ENCODE measurements at places on chromosomes 5 and 9.

DNA sequence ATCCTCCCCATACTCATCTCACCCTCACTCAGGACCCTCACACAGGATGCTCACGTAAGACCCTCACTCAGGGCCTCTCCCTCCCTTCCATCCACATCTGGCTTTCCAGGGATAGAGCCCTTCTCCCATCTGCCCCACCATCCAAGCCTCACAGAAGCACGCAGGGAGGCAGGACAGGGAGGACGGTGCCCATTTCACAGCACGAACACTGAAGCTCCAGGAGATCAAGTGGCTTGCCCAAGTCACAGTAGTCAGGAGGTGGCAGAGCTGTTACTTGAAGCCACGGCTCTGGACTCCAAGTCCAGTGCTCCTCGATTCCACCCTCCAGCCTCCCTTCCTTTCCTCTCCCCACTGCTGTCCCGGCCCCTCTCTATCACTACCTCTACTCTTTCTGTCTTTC, 21.7 kb downstream of the DNM1 start:
- no peak for DNase-seq

DNA sequence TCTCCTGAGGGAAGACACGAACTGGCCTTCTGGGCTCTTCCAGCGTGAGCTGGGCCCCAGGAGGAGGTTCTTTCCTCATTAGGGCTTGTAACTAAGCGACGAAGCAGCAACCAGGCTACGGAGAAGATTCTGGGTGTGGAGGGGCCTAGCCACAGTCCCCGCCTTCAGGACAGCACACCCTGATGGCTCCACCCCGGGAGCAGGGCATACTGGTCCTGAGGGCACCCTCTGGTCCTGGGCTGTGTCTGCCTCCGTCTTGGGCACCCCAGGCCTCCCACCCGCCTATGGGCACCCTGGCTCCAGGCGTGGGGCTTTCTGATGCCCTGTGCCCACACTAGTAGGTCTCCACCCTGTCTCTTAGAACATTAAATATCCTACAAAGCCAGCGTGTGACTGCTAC, 136.4 kb downstream of the OLFM1 start:
- DNase-seq: no peak

DNA sequence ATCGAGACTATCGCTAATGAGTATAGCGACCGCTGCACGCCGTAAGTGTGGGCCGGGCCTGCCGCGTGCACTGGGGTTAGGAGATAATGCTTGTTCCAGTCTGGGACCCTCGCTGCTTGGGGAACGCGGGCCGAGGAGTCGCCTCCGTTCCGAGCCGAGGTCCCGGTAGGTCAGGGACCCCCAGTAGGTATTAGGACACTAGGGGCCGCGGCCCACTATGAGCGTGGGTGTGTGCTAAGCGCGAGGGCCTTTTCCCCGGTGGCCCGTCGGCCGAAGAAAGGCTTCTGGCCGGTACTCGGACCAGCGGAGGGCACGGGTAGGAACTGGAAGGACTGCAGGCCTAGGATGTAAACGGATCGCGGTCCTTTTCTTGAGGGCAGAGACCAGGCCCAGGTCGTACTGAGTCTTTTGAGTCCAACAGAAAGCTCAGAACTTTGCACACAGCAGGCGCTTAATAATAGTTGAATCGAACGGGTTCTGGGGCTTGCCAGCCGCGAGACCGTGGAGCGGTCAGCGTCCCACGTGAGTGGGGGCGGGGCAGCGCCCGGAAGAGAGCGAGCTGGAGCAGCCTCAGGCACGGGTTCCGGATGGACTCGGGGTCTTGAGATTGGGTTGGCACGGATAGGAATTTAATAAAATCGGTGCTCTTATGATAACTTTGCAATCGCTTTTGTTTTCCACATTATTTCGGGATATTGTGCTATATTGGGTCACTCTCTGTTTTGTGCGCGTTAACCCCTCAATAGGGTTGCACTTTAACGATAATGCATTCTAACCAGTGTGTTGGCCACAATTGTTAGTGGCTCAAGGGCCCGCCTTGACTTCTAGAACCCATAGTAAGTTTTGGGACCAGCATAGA, 733 bp downstream of the HSPA4 start:
- no peak for DNase-seq

DNA sequence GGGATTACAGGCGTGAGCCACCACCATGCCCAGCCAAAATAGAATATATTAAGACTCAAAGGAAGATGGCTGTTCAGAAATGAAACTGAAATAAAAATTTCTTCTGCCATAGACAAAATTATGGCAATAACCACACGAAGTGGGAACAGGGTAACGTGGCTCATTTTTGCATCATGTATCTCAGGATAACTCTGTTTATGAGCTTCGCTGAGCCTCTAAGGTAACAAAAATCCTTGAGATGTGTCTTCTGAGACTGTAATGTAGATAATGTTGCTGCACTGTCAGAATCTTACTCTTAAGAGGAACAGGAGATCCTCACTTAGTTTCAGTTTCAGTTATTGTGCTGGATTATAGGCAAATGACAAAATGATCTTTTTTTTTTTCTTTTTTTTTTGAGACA, 153.8 kb downstream of the GOLPH3 start:
- no peak for DNase-seq

GRCh38 chr9:116250891-116251290, 97.3 kb downstream of the PAPPA start:
- DNase-seq: no peak

GRCh38 chr9:34633851-34634550, 3.6 kb downstream of the SIGMAR1 start:
- DNase-seq: no peak

DNA sequence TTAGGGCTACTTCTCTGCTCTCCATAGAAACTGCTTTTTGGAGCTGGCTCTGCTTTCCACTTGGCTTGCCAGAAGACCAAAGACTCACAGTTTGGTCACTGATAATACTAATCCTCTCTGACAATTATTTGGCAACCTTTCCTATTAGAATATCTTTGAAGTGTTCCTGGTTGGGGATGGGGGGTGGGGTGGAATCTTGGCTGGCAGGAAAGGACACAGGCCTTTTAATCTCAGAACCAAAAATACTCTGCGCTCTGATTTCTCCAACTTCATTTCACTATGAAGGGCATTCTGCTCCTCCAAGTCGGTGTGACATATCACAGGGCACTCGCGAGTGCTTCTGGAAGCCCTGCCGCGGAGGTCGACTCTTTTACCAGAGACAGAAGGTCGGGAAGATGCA, 1329.0 kb upstream of the WWC1 start:
- no peak for DNase-seq

DNA sequence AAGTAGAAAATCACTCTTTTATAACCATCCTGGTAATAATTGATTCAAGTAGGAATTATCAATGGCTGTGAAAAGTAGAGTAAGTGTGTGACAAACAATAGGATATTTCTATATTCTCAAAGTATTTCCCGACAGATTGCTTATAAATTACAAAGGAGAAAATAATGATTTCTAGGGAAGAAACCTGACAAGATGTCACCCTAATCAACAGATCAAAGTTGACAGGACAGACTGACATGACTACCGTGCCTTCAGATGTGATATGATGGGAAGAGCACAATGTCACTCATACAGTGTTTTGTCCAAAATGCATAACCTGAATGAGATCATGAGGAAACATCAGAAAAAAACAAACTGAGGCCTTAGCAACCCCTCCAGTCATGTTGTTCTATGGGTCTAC, 53.9 kb upstream of the TRIO start:
- DNase-seq: no peak

DNA sequence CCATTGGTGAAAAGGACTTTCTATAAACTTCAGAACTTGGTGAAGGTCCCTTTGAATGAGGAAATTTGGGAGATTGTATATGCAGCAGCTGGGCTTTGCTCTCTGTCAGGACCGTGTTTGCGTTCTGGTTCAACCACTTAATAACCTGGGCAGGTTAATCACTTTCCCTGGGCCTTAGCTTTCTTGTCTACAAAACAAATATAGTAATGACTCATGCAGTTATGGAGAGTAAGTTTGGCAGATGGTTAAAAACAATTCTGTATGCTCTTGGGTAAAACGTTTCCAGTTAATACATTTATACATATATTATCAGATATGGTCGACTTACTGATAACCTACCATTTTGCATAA, 197.0 kb downstream of the ARHGEF28 start:
- no peak for DNase-seq

DNA sequence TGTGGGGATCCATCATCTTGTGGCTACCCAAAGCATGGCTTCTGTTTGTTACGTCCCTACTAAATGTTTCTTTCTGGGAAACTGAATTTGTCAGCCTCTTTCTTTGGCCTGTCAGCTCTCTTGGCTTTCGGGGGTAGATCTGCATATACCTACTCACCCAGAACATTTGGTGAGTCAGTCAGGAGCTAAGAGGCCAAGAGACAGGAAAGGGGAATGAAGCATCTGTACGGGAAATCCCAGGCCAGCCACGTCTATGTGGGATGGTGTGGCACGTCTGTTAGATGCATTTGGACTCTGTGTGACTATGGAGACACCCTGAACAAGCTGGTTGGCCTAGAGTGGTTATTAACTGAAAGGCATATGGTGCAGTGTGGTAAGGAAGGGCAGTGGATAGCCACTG, 58.1 kb downstream of the CDO1 start:
- no peak for DNase-seq

DNA sequence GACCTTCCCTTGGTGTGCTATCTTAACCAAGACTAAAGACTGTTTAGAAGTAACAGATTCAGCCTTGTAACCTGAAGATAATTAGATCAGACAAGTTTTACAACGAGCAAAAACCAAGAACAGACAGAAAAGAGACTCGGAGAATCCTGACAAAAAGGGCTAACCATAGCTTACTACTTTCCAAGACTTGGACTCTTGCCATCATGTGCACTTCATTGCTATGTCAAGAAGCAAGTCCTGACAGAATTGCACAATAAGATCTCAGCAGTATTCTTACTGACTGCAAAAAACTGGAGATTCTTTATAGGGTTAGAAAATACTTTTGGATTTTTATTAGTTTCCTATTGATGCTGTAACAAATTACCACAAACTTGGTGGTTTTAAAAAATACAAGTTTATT, 1539.0 kb upstream of the NUDT12 start:
- no peak for DNase-seq

DNA sequence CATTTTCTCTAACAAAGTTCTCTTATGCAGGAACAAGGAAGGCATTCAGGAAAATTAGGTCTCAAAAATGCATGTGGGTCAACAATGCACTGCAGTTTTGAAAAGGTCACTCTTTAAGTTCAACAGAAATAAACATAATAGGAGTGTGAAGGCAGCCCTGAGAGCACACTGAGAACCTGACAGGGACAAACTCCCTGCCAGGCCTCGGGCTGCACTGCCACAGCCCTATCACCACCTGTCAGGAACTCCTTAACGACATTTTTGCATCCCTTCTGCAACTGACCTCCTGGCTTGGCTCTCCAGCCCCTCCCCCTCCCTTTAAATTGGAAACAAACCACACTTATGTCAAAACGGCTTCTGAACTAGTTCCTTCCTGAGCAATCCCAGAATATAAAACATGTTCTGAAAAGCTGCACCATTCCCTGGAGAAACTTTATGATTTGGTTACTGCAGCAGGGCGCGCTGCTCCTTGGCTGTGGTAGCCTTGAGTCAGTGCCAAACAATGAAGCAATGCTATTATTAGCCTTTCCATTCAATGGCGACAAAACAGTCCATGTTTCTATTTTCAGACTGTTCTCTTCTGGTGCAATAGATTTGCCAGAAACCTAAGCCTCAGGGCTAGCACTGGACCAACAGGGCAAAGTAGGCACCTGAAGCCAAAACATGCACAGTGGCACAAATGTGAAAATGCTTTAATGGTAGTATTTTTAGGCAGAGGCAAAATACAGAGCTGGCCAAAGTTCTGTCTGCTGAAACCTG, 160.1 kb upstream of the ZNF608 start:
- DNase-seq: no peak

GRCh38 chr9:130427326-130427725, 17.4 kb upstream of the ASS1 start:
- no peak for DNase-seq

GRCh38 chr9:101380295-101380694, 4.5 kb downstream of the BAAT start:
- no peak for DNase-seq

DNA sequence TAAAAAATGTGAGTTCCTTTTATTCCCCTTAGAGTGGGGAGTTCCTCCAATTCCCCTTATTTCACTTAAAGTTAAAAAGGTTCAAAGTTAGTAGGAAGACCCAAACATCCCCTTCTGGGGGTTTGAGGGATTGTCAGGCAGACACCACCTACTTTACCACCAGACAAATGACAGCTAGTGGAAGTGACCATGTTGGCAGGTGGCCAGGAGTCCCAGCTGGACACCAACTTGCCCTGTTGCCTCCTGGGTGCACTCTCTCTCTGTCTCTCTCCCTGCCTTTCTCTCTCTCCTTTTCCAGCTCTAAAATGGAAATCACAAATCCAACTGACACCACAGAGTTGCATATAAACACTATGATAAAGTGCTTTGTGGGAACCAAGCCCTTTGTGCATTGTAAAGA, 307.7 kb upstream of the TLE4 start:
- DNase-seq: no peak

- no peak for DNase-seq
These were observed 1.3 kb downstream of the ANXA1 start for GRCh38 chr9:73152953-73153352.

DNA sequence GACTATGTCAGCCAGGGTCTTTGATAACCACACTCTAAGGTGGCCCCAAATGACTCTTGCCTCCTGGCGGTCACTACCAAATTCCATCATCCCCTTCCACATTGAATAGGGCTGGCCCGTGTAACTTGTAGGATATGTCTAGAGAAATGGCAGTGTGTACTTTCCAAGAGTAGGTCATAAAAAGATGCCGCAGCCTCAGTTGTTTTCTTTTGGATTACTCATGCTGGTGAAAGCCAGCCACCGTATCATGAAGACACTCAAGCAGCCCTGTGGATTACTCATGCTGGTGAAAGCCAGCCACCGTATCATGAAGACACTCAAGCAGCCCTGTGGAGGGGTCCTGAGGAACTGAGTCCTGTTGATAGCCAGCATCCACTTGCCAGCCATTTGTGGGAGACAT, 172.0 kb upstream of the TBC1D2 start:
- no peak for DNase-seq

DNA sequence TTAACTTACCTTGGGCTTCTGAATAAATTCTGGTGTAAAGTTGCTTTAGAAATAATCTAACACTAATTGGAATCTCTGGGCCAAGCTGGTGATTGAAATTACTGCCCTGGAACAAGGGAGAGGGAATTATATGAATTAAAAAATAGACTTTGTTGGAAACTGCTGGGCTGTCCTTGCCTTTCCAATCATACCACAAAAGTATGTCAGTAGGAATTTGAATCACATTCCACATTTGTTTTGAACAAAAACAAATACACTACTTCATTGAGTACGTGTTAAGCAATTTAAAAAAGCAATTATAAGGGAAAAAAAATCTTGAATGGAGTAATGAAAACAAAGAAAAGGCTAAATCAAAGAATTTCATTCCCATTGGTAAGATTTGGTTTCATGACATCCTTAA, 102.5 kb upstream of the SREK1 start:
- DNase-seq: no peak

- no peak for DNase-seq
These were observed 301.4 kb upstream of the DAP start for GRCh38 chr5:11062397-11062796.

- no peak for DNase-seq
These were observed 674 bp downstream of the TSPAN17 start for GRCh38 chr5:176647843-176648473.

GRCh38 chr5:6343951-6344592, 34.3 kb downstream of the MED10 start:
- DNase-seq: no peak
